Stimulated activated naive CD8-positive, alpha-beta T cell treated with anti-CD3 and anti-CD28 coated beads, Interleukin-15, Interleukin-2, amounts not matched to agents 100 U/mL and 50 U/mL, for 24 hours (primary cell): ENCODE measurements at places on chromosomes 6 and 20.

- no peak for DNase-seq
Measured at GRCh38 chr6:140204154-140204553, 829.7 kb upstream of the CITED2 start.

GRCh38 chr20:35319192-35319870, 27.1 kb upstream of the FAM83C start:
- DNase-seq, result no peak

DNA sequence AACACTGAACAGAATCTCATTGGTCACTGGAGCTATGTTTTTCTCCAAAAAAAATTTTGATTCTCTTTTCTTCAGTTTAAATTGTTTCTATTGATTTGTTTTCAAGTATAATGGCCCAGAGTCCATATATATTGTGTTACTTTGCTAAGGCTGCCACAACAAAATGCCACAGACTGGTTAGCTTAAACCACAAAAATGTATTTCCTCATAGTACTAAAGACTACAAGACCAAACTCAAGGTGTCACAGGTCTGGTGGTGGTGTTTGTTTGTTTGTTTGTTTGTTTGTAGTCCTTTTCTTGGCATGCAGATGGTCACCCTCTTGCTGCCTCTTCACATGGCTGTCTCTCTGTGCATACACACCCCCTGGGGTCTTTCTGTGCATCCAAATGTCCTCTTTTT, 34.0 kb downstream of the BMP5 start:
- DNase-seq, result no peak

DNA sequence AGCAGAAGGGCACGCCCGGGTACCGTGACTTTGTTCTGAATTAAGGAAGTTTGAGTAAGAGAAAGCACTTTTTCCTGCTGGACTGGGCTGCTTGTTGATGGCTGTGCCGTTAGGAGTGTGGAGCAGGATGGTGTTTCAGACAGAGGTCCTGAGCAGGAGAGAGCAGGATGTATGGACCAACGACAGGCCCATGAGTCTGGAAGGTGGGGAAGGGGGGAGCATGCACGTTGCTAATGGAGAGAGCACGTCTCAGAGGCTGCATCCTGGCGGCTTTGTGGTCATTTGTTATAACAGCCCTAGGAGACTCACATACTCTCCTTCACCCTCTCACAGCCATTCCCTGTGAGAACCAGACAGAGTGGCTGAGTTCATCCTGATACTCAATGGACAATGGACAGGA, 56.8 kb downstream of the PHACTR3 start:
- no peak for DNase-seq

GRCh38 chr20:44644230-44644617, 7.3 kb downstream of the ADA start:
- no peak for DNase-seq

- DNase-seq, result no peak
Measured at GRCh38 chr6:86609549-86610388, 327.6 kb upstream of the HTR1E start.

DNA sequence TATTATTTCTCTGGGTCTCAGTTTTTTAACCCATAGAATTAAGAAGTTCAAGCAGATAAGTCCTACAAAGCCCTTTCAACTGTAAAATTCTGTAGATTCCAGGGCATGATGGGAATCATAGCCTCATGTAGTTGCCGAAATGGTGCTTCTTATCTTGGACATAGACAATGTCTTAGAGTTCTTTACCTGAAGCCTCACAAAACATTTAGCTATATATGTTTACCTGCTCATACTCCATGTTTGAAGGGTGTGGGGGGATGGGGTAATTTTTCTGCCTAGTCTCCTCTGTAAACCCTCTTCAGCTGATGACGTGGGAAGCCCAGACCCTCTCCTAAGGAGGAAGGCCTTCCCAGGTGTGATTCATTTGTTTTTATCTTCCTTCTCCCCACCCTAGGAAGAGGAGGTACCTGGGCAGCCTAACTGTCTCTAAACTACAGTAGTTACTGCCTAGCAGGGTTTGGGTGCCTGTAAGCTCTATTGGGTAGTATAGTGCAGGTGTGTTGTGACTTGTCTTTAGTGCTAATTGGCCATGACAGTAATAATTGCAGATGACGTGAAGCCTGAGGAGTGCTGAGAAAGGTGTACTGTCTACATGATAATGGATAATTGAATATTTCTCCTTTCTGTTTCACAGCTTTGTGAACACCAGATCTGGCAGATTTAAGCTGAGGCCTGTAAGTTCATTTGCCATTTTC, 230.8 kb downstream of the TFAP2B start:
- DNase-seq, result no peak

DNA sequence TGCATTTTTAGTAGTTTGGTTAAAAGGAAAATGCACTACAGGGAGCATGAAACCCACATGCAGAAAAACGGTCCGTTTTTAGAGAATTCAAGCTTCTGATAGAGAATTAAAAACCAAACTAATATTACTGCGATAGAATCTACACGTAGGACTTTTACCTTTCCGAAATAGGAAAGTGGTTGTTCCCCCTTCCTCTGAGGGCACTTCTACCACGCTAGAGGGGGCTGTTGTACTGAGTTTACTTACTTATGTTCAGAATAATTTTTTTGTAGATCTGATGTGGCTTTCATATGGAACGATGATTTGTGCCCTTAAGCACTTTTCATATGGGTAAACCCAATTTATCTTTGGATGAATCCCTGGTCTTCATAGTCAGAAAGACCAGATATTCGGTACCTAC, 264.3 kb upstream of the PLN start:
- peak; percentile 21 for DNase-seq

GRCh38 chr6:130190701-130191690, 31.8 kb downstream of the SAMD3 start:
- no peak for DNase-seq
